Astrocyte (in vitro differentiated cells and primary cell): ENCODE measurements at places on chromosomes 16 and 17. TPM values are rescaled to one million over a fixed set of nuclear protein-coding genes. Genes with fewer than 3 reads are reported as not detected.
A peak's percentile ranks its signal among the peaks of the same experiment; 100 is the strongest.

SPNS2 gene
- 1.3 and 4.3 TPM in 2 replicates for total RNA-seq

BOLA2B gene
- 125 and 149 TPM in 2 replicates for total RNA-seq

ABCC3 gene
- 0.41 and 0.55 TPM in 2 replicates for total RNA-seq

HLF gene
- total RNA-seq, result 0.07 TPM in 1 of 2 replicates, not detected in the other

KRT39 gene
- not detected in 2 replicates for total RNA-seq

DNA sequence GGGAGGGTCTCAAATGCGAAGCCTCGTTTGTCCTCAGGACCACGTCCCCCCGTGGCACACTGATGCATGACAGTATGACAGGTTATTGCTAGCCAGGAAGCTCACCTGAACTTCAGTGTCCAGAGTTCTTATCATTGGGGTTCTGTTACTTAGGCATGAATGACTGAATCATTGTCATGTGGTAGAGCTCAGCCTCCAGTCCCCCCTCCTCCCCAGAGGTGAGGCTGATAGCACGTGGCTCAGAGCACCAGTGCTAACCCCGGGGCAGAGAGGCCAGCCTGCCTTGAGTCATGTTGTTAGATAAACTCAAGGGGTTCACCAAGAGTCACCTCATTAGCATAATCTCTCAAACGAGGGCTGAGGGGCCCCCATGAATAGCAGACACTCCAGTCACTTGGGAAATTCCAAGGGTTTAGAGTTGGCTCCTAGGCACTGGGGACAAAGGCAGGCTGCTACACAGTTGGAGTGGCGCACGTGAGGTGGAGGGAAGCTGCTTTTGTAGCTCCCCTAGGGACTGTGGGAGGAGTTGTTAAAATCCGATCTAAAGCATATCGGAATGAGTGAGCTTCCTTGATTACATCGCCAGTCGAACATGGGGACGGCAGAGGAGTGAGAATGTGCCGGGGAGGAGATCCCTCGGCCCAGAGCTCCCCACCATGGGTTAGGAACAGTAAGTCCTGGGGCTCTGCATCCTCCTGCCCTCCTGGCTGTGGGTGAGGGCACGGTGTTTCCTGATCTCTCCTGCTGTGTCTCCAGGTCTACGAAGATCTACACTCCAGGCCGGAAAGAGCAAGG, 18.2 kb downstream of the DHX38 start:
- H3K36me3 ChIP-seq, result peaks cover 29% of the 10 kb centered on the region
- no peak for DNase-seq

DNA sequence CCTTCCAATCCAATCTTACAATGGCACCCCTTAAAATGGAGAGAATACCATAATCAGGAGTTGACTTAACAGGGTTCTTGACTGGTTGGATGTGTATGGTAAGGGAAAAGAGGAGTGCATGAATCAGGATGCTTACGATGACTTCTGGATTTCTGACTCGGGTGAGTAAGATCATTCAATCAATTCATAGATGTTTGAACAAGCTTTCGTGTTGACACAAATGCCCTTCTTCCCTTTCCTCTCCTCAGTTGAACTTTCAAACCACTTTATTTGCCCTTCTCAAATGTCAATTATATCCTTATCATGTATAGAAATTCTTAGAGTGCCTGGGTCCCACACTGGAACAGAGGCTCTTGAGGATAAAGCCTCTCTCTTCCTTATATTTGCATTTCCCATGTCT, 25.9 kb downstream of the ABCC12 start:
- H3K36me3 ChIP-seq, result no peaks in the 10 kb centered on the region
- DNase-seq, result no peak
- no peak overlapping the region for H3K4me3 ChIP-seq
- no peak overlapping the region for H3K27ac ChIP-seq
- H3K27me3 ChIP-seq, result no peaks in the 10 kb centered on the region

DNA sequence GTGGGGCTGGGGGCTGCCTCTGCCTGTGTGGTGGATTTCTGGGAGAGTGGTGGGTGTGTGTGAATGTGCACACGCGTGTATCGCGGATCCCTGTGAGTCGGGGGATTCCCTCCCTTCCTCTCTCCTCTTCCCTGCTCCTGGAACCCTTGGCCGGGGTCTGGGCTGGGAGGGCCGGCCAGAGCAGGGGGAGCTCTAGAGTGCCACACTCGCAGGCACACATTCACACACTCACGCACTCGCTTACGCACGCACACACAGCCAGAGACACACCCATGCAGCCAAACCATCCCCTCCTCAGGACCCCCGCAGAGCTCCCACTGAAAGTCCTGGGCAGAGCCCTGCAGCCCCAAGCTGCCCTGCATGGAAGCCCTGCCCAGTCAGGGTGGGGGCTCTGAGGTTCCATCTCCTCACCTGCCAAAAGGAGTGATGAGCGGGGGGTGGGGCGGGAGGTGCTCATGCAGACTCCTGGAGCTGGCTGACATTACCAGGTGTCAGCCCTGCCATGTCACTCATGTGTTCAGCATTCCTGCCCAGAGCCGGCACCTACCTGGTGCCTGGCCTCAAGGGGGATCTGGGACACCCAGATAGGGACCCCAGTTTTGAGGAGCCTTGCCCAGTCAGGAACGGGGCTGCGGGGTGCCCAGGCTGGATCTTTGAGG, 1.9 kb downstream of the NECAB2 start:
- no peak overlapping the region for H3K4me3 ChIP-seq
- H3K27ac ChIP-seq, result no peak overlapping the region
- no peaks in the 10 kb centered on the region for H3K27me3 ChIP-seq

GRCh38 chr17:37312137-37312923, 63.5 kb upstream of the C17orf78 start:
- H3K27me3 ChIP-seq, result no peaks in the 10 kb centered on the region
- no peak for DNase-seq
- H3K4me3 ChIP-seq, result no peak overlapping the region
- no peak overlapping the region for H3K27ac ChIP-seq

- peaks cover 2% of the 10 kb centered on the region for H3K36me3 ChIP-seq
- no peak overlapping the region for H3K27ac ChIP-seq
- H3K4me1 ChIP-seq, result no peaks in the 10 kb centered on the region
- DNase-seq, result peak; percentile 10
These were observed 70.2 kb downstream of the PARN start for GRCh38 chr16:14559809-14560241.

DNA sequence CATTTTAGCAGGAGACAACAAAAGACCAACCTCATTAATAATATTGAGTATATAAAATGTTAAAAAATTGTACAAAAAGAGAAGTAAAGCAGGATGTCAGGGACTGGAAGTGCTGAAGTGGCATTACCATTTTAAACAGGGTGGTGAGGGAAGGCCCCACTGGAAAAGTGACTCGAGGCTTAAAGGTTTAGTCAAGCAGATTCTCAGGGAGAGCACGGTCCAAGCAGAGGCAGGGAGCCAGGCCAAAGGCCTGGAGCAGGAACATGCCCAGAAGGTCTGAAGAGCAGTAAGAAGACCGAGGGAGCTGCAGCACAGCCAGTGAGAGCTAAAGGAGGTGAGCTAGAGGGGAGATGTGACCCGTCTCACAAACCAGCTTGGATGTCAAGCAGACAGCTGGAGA, 7.6 kb downstream of the XPO6 start:
- H3K4me3 ChIP-seq, result no peak overlapping the region
- H3K27ac ChIP-seq, result no peak overlapping the region
- no peak for DNase-seq
- no peaks in the 10 kb centered on the region for H3K27me3 ChIP-seq
- no peaks in the 10 kb centered on the region for H3K4me1 ChIP-seq

- peaks cover 18% of the 10 kb centered on the region for H3K4me1 ChIP-seq
- DNase-seq, result no peak
- H3K27ac ChIP-seq, result no peak overlapping the region
These were observed 3.9 kb downstream of the TSPOAP1 start for GRCh38 chr17:58324409-58325288.

DNA sequence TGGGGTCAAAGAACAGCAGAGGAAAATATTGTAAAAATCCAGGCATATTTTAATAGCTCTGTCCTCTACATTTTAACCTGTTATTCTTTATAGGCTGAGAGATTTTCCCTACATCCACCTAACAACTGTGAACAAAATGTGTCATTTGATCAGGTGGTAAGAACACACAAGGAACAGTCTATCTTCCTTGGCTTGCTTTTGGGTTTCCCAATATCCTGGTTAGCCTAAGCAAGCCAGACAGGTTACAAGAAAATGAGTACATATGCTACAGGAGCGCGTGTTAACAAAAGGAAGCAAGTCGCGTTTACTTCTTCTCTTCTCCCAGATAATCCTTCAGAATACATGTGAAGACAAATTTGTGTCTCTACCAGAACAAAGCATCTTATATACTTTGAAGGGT, 31.0 kb upstream of the PITPNM3 start:
- H3K27ac ChIP-seq, result no peak overlapping the region
- peaks cover 50% of the 10 kb centered on the region for H3K36me3 ChIP-seq
- peaks cover 12% of the 10 kb centered on the region for H3K4me1 ChIP-seq
- DNase-seq, result no peak
- H3K4me3 ChIP-seq, result no peak overlapping the region

DNA sequence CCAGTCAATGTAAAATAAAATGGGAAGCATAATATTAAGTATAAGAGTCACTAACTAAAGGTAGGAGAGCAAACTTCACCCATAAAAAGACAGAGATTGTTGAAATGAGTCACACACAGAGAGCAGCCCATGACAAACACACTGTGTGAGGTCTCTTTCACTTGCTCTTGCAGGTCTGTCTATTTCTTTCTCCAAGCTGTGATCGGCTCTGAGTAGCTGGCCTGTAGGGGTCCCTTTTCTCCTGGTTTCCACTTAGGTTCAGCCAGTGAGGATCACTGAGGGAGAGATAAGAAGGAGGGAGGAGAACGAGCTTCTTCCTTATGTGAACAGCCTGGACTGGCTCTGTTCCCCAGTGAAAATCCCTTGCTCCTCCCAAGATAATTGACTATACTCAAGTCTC, 133.7 kb upstream of the HS3ST3A1 start:
- H3K27me3 ChIP-seq, result no peaks in the 10 kb centered on the region
- H3K4me3 ChIP-seq, result no peak overlapping the region
- no peak for DNase-seq
- H3K36me3 ChIP-seq, result no peaks in the 10 kb centered on the region
- H3K4me1 ChIP-seq, result no peaks in the 10 kb centered on the region
- H3K27ac ChIP-seq, result no peak overlapping the region

- H3K4me1 ChIP-seq, result no peaks in the 10 kb centered on the region
- DNase-seq, result no peak
- H3K27me3 ChIP-seq, result peaks cover 16% of the 10 kb centered on the region
- no peak overlapping the region for H3K27ac ChIP-seq
- no peak overlapping the region for H3K4me3 ChIP-seq
These were observed 6.5 kb downstream of the PRSS41 start for GRCh38 chr16:2804728-2805127.

DNA sequence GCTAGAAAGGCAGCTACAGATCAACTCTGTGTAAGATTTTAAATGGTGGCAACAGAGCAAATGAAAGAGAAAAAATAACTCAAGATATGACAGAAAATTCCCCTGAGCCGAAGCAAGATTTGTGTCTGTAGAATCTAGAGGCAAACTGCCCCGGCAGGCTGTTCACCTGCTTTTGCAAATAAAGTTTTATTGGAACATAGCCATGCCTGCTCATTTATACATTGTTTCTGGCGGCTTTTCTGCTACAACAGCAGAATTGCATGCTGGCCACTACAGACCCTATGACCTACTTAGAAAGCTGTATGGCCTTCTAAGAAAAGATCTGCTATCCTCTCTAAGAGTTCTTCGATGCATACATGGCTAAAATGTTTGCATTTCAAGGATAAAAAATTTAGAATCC, 119.5 kb downstream of the SALL1 start:
- no peak overlapping the region for H3K27ac ChIP-seq
- no peak for DNase-seq
- H3K4me3 ChIP-seq, result no peak overlapping the region
- no peaks in the 10 kb centered on the region for H3K27me3 ChIP-seq

- peak; percentile 96 for DNase-seq
- no peak overlapping the region for H3K4me3 ChIP-seq
- no peaks in the 10 kb centered on the region for H3K36me3 ChIP-seq
These were observed 228.8 kb downstream of the CDH11 start for GRCh38 chr16:64892835-64893785.

DNA sequence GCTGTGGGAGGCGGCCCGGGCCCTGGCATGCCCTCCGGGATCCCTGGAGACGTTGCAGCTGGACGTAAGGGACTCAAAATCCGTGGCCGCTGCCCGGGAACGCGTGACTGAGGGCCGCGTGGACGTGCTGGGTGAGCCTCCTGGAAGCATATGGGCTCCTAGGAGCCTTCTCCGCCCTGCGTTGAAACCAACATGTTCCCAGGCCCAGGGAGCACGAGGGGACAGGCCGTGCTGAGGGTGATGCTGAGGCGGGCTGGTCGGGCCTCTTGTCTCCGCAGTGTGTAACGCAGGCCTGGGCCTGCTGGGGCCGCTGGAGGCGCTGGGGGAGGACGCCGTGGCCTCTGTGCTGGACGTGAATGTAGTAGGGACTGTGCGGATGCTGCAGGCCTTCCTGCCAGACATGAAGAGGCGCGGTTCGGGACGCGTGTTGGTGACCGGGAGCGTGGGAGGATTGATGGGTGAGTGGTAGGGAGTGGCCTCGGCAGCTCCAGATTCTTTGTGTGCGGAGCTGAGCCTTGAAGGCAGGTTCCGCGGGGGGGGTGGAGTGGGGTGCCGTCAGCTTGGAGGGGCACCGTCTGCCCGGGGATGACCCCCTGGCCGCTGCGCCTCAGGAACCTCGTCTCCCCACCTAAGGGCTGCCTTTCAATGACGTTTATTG, 567 bp downstream of the HSD17B1 start:
- peak; percentile 43 for DNase-seq
- peaks cover 16% of the 10 kb centered on the region for H3K4me1 ChIP-seq
- no peaks in the 10 kb centered on the region for H3K27me3 ChIP-seq
- no peak overlapping the region for H3K27ac ChIP-seq

- no peaks in the 10 kb centered on the region for H3K27me3 ChIP-seq
- no peaks in the 10 kb centered on the region for H3K4me1 ChIP-seq
- no peak overlapping the region for H3K27ac ChIP-seq
- H3K4me3 ChIP-seq, result no peak overlapping the region
- no peaks in the 10 kb centered on the region for H3K36me3 ChIP-seq
- DNase-seq, result no peak
These were observed 15.6 kb downstream of the GAA start for GRCh38 chr17:80116921-80117380.

DNA sequence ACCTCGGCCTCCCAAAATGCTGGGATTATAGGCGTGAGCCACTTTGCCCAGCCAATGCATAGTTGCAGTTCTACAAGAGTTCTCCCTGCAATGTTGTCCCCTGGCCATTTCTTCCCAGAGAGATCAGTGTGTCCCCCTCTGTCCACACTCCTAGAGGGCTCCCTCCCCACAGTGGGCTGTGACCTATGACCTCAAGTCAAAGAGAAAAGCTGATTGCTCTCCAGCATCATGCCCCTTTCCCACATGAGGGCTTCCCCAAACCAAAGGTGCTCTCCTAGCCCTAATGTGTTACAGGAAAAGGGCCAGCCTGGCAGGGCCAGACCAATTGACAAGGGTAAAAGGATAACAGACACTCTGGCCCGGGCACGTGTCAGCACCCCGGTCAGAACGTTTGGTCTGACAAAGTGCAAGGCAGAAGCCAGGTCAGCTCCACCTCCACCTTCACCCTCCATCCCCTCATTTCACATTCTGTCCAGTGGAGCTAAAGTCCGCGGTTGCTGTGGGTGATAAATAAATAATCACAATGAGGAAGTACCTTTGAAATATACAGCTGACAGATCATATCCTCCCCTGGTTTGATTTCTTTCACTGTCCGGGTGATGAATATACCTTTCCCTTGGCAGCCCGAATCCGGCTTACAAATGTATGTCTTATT, 17.8 kb downstream of the TTLL6 start:
- H3K4me1 ChIP-seq, result no peaks in the 10 kb centered on the region
- no peaks in the 10 kb centered on the region for H3K36me3 ChIP-seq
- H3K4me3 ChIP-seq, result no peak overlapping the region
- H3K27ac ChIP-seq, result no peak overlapping the region
- H3K27me3 ChIP-seq, result peaks cover 19% of the 10 kb centered on the region
